ENCODE measurements at places on chromosomes 1 and 21. TPM values are rescaled to one million over a fixed set of nuclear protein-coding genes. Genes with fewer than 3 reads are reported as not detected.

S1PR1 gene
- total RNA-seq, result 133 TPM

KRTAP15-1 gene
- total RNA-seq, result not detected

MIXL1 gene
- total RNA-seq, result not detected

DNA sequence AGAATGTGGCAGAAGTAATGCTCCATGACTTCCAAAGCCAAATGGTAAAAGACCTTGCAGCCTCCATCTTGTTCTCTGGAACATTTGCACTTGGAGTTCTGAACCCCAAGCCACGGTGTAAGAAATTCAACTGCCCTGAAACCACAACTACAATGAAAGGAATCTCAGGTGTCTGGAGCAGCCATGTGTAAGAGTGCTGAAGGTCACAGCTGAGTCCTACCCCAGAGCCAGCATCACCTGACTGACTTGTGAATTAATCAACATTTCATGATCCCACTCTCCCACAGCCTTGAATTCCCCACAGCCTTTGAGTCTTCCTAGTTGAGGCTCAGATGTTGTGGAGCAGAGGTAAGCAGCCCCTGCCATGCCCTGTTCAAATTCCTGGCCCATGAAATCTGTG is 192.8 kb upstream of the CAMK1G start:
- H3K27me3 ChIP-seq, result no peaks in the 10 kb centered on the region
- H3K4me3 ChIP-seq, result no peak overlapping the region
- no peak for DNase-seq
- no peaks in the 10 kb centered on the region for H3K36me3 ChIP-seq
- H3K27ac ChIP-seq, result no peak overlapping the region
- no peaks in the 10 kb centered on the region for H3K4me1 ChIP-seq
